Stimulated activated CD4-positive, alpha-beta T cell treated with anti-CD3 and anti-CD28 coated beads, Interleukin-12 subunit alpha, Interleukin-12 subunit beta, amount 100 ng/mL, for 24 hours (primary cell): ENCODE measurements at places on chromosomes 7 and 10.

GRCh38 chr7:51226063-51226755, 90.4 kb downstream of the COBL start:
- DNase-seq: no peak

- DNase-seq: no peak
Measured at GRCh38 chr7:8581842-8582241, 148.4 kb downstream of the NXPH1 start.

GRCh38 chr7:88700725-88701124, 58.8 kb upstream of the ZNF804B start:
- no peak for DNase-seq

DNA sequence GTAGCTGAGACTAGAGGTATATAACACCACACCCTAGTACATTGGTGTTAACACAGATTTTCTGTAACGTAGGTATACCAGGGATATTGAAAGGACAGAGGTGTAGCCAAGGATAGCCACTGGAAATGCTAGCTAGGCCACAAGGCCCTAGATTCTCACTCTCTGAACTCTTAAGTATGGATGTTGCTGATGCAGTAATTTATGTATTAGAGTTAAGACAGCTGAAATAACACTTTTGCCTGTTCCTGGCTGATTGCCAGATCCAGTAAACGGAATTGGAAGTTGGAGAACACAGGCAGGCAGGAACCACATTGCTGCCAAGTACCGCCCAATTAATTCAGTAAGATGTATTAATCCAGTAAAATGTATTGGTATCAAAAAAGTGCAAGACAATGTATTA, 1.8 kb downstream of the CALU start:
- DNase-seq: no peak

DNA sequence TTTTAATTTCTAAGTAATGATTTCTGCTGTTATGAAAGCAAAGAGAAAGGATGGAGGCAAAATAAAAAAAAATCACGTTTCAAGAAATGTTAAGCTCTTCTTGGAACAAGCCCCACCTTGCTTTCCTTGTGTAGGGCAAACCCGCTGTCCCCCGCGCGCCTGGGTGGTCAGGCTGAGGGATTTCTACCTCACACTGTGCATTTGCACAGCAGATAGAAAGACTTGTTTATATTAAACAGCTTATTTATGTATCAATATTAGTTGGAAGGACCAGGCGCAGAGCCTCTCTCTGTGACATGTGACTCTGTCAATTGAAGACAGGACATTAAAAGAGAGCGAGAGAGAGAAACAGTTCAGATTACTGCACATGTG, 2.4 kb downstream of the ADRB1 start:
- DNase-seq: no peak

DNA sequence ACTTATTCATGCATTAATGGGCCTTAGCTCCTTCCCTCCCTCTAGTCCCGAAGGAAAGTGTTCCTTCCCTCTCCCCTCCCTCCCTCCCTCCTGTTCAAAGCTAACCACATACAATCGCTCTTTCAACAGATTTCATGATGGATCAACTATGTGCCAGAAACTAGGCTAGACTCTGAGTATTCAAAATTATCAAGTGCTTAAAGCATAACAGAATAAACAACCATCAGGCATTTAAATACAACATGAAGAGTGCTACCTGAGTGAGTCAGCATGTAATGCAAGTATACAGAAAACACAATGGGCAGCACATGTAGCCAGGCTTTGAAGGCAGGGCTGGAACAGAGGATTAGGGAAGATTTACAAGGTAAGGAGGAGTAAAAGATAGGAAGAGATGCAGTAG, 11.3 kb downstream of the CHCHD3 start:
- DNase-seq: no peak

DNA sequence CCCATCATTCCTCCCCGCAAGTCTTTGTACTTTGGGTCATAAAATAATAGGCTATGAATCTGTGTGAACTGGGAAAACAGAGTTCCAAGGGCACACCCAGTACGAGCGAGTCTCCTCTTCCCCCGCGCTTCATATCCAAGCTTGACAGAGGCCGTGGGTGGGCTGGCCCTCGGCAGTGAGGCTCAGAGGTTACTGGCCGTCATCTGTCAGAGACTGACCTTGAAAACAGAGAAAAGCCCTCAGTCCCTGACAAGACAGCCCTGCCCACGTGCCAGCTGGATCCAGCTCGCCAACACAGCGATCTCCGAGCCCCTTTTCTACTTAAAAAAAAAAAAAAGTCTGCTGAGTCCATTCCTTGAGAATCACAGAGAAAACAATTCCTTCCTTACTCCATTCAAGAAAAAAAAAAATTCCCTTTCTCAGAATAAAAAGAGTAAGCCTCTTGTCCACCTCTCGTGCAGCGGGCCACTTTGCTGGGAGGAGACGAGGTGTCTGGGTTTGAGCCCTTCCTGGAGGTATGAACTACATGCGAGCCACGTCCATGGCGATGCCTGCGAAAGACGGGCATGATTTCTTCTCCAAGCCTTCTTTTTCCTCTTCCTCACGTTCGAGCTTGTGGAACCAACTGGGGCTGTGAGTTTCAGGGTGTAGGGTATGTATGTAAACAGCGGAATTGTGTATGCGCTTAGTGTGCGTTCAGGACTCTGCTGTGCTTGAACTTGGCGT, 744 bp upstream of the BICC1 start:
- no peak for DNase-seq

DNA sequence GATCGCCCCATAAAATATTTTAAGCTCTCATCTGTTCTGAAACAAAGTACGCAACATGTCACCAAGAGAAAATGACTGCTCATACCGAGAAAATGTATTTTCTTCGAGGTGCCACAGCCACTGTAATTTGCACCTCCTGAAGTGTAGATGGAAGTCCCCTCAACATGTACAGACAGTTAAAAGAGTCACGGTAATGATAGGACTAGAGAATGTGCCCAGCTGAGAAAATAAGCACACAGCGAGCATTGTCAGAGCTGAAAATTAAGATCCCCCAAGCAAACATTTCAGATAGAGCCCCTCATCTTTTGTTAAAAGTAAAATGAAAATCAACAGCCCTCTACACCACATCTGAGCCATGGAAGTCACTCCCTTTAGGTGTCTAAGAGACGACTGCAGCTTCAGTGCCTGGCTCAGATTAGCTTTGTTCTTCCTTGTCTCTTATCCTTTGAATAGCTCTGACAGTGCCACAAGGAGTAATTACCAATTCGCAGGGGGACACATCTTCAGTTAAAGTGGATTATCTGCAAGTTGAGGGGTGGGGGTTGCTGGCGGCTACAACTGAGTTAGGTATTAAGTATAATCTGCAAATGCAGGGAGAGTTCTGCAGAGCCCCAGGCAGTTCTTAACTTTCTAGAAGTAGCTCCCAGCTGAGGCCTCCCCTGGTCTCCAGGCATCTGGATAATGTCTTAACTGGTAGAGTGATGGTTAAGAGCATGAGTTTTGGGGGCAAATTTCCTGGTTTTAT, 222.7 kb upstream of the C7orf33 start:
- no peak for DNase-seq
